ENCODE measurements at places on chromosomes 2 and 18.

GRCh38 chr18:36623091-36623490, 205.7 kb downstream of the TPGS2 start:
- DNase-seq, result no peak

- DNase-seq, result no peak
Observed at GRCh38 chr2:120969613-120970355, 234.1 kb downstream of the GLI2 start.

- no peak for DNase-seq
Observed at GRCh38 chr2:79387431-79387830, 125.4 kb upstream of the CTNNA2 start.

GRCh38 chr18:10822456-10822855, 296.6 kb downstream of the NAPG start:
- no peak for DNase-seq

- DNase-seq, result no peak
Observed at GRCh38 chr18:74064510-74064909, 83.1 kb downstream of the FBXO15 start.

- no peak for DNase-seq
Observed at GRCh38 chr2:105773568-105773967, 28.9 kb downstream of the NCK2 start.

DNA sequence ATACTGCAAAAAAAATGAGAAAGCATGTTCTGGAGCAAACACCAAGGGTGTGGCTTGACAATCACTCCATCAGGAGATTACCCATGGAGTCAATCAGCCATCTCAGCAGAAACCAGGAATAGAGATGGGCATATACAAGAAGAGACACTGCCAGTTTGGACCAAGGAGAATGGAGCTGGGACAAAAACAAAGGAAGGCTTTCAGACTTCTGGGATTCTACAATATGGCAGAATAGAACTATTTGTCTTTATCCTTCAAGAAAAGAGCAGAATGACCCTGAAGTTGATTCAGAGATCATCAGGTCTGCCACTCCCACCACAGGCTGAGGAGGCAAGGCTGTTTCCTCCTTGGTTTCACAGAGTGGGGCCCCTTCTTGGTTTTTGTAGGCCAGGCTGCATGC, 48.2 kb upstream of the KIF5C start:
- no peak for DNase-seq

- DNase-seq, result no peak
Observed at GRCh38 chr2:20935168-20935775, 108.6 kb downstream of the APOB start.

- DNase-seq, result no peak
Observed at GRCh38 chr18:64202210-64202836, 53.4 kb upstream of the LINC00305 start.

DNA sequence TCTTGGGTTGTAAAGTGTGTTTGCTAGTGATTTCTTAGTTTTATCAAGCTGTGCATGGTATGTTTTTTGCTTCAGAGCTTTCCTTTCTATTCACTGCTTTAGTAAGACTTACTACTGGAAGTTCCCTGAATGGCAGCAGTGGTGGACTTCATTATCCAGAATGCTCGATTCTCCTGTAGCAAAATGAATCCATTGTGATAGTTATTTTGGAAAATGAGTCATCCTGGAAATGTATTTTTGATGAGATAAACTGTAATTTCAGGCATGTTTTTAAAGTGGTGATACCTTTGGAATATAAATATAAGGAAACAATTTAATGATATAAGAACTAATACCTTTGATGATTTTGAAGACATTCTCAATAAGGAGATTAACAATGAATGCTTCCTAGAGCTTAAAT, 387.1 kb downstream of the PTPRM start:
- no peak for DNase-seq

DNA sequence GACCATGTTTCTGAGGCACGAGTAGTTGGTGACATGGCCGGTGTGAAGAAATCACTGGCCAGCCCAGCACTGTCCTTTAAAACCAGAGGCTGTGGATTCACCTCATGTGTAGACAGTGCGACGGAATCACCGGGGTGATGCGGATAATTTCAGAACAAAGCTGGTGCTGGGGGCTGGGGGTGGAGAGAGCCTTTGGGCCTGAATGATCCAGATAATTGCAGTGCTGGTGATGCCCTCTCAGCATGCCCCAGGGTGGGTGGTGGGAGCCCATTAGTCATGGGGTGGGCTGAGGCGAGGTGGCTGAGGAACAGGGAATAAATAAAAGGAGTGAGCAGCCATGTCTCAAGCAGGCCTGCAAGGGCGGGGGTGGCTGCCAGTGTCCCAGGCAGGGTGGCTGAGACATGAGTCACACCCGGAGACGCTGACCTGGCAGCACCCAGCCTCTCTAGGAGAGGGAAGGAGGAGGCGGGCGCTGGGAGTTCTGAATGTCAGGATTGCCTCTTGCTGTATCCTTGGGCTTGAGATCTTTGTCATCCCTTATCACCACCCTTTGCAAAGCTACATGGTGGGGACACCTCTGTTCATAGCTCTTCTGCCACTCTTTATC, 151.1 kb upstream of the MSH6 start:
- no peak for DNase-seq

DNA sequence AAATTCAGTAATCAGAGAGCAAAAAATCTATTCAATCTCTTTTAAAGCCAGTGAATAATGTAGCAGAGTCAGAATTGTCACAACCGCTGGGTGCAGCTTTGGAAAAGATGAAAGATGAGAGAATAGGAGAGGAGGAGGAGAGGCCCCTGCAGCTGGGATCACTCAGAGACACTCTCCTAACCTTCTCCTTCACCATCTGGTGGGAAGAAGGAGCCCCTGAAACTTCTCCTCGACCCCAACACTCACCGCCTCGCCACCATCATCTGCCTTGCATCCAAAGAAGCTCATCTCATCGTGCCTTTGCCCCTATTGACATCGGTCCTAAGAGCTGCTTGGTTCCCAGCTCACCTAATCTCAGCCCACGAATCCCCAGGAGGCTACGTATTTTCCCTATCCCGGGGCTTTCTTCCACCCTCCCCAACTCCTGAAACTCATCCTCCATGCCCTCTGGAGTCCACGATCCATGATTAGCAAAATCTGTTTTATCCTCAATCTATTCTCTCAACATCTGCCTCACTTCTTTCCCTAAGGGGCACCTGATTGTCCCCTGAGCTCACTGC, 58.5 kb downstream of the PKDCC start:
- no peak for DNase-seq

DNA sequence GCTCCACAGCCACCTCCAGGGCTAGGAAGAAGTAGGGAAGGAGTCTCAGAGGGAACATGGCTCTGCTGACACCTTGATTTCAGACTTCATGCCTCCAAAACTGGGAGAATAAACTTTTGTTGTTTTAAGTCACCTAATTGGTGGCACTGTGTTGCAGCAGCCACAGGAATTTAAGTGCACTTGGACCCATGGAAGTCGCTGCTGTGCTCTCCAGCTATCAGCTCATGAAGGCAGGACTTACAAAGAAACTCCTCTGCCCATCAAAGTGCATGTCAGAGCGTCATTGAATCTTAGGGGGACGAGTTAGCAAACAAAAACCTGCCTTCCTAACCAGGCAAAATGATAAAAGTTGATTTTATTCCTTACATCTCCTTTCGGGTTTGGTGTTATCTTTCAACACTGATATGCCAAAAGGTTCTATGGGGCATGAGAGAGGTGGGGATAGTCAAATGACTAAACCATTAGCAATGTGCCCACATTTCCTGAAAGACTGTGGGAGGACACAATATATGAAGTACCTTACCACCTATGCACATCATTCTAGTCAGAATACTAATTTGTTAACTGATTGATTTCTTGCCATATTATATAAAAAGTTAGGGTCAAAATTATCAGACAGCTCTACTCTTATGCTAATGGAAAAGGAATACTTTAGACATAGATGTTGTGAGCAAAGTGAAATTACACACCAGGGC, 235.8 kb upstream of the TNP1 start:
- DNase-seq, result no peak

DNA sequence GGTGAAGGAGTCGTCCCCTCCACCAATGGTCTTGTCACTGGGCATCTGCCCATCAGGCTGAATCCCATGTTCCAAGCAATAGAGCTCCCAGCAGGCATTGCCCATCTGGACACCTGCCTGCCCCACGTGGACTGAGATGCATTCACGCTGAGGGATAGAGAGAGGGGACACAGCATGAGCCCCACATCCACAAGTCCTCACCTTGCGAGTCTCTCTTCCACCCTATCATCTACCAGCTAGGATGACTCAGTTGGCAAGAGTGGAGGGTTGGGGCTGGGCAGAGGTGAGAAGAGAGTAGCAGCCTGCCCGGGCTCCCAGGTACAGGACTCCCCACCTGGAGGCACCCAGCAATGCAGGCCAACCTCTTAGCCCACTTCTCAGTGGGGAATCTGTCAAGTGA, 959 bp upstream of the TUBA4B start:
- DNase-seq, result no peak

DNA sequence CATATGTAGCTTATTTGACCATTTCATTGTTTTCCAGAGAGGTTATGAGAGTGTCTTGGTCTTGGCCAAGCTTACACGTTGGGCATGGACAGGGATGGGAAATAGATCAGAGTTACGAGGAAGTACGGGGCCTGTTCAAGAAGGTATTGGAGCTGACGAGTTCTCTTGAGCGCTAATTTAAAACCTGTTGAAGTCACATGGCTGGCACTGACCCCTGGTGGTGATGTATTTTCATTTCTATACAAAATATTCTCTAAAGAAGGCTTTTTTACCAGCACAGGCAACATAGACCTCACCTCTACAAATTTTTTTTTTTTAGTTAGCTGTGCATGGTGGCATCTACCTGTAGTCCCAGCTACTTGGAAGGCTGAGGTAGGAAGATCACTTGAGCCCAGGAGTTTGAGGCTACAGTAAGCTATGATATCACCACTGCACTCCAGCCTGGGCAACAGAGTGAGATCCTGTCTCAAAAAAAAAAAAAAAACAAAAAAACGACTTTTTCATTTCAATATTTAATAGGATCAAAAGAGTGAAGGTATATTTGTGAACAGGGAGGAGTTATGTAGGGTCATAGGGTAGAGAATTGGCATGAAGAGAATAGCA, 19.6 kb downstream of the UGP2 start:
- DNase-seq, result peak; percentile 59

DNA sequence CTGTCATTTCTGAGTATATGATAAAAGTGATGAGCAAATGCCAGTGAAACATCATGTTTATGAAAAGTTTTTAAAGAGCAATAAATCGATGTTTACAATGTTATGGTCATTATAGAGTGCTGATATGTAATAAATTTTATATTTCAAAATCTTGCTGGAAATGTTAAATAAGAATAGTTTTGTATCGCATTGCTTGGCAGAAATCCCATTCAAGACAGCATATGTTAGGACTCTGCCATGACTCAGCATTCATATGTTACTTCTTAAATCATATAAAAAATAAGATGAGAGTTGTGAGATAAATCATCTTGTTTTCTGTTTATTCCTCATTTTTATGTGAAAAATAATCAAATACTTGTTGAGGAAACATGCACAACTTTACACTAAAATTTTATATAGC, 949.9 kb upstream of the NRXN1 start:
- DNase-seq, result no peak

DNA sequence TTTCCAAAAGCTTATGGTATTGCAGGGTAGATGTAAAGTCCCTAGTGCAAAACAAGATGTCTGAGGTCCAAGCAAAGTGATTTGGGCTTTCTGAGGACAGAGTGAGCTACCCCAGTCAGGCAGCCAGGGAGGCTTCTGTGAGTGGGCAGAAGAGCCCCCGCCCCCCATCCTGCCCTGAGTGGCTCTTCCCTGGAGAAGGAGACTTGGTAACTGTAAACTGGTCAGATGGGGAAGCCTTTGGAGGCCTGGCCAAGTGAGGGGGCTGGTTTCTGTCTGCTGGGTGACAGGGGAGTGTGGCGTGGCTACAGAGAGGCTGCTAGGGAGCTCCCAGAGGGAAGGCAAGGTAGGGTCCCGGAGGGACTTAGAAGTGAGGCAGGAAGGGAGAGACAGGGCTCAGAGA, 181.3 kb upstream of the HAAO start:
- no peak for DNase-seq
